ENCODE measurements at places on chromosomes 12 and 14. TPM values are rescaled to one million over a fixed set of nuclear protein-coding genes. Genes with fewer than 3 reads are reported as not detected.

Gene FSCB
- total RNA-seq, result not detected

Gene KRT72
- not detected for total RNA-seq

Gene PLCZ1
- total RNA-seq, result not detected

Gene ERP27
- total RNA-seq, result not detected

- no peak for DNase-seq
Measured at GRCh38 chr12:103386451-103386850, 109.3 kb downstream of the C12orf42 start.

- no peak for DNase-seq
Measured at GRCh38 chr12:99009654-99010296, 364.7 kb downstream of the APAF1 start.

DNA sequence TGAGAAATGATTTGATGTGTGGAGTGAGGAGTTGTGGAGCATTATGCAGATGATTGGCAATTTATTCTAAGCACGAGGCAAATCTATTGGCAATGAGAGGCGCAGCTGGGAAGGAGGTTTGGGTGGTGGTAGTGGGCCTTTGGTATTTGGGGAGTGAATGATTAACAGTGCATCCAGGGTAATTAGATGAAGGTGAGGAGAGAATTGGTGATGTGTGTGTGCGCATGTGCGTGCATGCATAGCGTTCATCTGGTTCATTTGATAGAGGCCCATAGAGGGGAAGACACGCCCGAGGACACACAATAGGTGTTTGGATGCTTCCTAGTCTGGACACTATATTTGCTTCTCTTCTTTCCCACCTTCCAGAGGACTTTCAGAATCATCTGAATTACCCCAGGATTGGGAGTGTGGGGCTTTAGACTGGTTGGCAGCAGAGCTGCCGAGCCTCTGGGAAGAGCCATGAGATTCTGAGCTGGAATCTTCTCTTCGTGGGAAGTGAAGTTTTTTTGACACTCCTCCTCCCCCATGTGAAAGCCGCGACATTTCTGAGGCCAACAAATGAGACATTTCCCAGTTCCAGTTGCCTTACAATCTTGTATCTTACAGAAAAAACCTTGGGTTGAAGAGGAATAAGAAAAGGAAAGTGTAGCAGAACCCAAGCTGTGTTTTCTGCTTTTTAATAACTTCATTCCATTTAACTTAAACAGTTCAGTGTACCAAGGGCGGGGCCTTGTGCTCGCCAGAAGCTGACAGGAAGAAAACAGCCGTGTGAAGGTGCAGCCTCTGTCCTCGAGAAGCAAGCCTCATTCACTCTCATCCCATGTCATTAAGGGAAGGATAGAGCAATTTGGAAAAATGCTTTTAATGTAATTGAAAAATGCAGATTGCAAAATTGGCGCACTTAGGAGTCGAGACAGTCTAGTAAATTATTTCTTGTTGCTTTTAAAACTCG lies 65.2 kb downstream of the SLC25A47 start:
- no peak for DNase-seq

DNA sequence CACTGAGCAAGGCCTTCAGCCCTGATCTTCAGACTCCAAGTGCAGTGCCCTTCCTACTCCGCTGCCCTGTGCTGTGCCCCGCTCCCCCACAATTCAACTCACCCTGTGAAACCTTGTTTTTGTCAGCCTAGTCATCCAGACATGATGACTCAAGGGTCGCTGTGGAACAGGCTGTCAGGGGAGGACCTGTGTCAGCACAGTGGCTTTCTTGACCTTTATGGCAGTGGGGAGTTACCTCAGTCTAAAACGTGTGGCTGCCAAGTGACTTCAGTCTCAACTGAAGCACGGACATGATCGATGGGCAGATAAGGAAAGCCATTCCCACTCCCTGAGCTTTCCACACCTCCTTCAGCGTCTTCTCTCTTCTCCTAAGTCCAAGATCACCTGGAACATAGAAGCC lies 16.3 kb upstream of the FLVCR2 start:
- peak; percentile 45 for DNase-seq

- no peak for DNase-seq
Measured at GRCh38 chr14:104579507-104579906, at the start of gene C14orf180. Gene C14orf180 (plus strand): TSS chr14:104579764. CDS start chr14:104586431, 6,667 bp downstream.

DNA sequence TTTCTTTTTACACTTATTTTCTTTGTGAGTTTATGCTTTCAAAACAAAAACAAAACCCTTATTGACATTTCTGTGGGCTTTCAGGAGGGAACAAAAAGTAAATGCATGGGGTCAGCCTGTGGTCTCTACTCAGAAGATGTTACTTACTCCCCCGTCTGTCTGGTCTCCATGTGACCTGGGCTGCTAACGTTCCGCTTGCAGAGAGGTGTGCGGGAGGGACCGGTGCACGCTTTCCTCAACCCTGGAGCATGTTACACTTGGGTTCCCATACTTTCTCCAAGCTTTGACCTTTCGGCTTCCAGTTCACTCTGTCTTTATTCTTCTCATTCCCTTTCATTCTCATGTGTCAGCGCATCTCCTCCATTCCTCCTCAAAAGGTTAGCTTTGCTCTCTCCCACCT lies 36.5 kb downstream of the ZC3H14 start:
- no peak for DNase-seq

DNA sequence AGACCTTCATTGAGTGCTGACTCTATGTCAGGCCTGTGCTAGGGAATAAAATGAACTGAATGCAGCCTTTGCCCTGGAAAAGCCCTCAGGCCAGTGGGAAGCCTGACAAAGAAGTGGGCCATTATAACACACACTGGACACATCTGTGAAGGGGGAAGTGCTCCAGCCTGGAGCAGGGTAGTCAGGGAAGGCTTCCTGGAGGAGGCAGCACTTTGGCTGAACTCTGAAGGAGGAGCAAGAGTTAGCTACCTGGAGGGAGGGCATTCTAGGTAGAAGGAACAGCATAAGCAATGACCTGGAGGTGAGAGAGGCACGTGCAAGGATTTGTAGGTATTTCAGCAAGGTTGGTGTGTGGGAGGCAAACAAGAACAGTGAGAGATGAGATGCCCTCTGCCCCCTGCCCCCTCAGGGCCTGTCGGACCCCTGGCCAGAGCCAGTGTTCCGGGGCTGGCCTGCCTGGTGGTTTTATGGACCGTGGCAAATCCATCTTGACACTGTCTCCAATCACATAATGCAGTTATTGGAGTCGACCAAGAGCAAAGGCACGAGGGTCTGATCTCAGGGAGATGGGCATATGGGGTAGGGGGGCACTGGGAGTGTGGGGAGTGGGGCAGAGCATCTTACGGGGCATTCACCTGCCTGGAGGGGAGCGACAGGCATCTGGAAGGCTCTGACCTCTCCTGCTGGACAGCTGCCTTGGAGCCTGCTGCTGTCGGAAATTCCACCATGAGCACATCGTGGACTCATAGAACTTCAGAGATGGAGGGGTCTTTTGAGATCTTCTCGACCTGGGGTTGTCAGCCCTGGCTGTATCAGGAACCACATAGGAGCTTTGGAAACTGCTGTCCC lies 2.7 kb upstream of the FAM222A start:
- peak; percentile 72 for DNase-seq

GRCh38 chr14:90379106-90379505 lies 17.7 kb upstream of the CALM1 start:
- no peak for DNase-seq

DNA sequence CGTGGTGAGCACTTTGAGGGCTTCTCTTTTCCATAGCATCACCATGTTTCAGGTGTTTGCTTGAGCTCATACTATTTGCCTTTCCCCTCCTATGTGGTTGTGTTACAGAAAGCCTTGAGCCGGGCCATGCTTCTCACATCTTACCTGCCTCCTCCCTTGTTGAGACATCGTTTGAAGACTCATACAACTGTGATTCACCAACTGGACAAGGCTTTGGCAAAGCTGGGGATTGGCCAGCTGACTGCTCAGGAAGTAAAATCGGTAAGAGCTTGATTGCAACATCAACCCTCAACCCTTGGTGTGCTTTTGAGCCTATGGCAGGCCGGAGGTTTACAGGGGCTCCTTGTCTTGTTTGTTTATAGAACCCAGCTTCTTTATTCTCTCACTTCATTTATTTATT lies 8.1 kb downstream of the LETMD1 start:
- no peak for DNase-seq

DNA sequence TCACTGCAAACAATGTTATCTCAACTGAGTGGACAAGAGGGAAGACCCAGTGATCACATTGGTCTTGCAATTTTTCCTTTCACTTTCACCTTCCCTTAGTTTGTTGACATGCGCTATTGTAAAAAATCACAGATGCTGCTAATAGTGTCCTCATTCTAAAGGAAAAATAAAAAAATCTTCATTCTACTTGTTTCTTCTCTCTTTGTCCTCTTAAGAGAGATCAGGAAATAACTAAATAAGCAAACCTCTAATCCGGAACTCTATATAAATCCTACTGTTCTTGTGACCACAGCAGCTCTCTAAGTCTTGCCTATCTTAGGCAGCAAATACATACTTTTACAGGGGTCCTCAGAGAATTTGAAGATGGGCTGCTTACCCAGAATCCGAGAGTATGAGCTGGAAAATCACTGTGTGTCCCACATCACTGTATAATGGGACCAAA lies 257.7 kb downstream of the NAV3 start:
- peak; percentile 31 for DNase-seq

DNA sequence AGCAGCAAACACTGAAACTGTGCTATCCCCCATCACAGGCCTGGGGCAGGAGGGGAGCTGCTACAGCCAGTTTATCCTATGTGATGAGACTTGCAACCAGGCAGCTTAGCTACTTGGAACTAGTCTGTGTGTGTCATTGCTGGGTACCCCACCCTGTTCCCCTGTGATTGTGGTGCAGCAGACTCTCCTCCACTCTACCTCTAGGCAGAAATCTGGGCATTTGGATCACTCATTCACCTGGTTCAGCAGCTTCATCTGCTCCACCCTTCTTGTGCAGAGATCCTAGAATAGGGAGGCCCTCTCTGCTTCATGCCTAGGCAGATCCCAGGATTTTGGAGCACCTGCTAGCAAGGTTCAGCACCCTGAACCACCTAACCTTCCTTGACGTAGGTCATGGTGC lies 8.8 kb downstream of the TAS2R13 start:
- DNase-seq, result no peak

DNA sequence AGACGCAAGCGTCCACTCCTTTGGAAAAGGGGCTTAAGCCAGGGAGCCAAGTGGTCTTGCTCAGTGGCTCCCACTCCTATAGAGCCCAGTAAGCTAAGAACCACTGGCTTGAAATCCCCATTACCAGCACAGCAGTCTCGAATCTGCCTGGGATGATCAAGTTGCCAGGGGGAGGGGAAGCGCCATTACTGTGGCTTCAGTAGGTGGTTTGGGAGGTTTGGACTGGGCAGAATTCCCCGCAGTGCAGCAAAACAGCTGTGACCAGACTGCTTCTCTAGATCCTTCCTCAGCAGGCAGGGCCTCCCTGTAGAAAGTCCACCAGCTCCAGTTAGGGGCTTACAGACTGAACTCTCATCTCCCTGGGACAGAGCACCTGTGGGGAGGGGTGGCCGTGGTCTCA lies 115.4 kb downstream of the TMEM117 start:
- no peak for DNase-seq

DNA sequence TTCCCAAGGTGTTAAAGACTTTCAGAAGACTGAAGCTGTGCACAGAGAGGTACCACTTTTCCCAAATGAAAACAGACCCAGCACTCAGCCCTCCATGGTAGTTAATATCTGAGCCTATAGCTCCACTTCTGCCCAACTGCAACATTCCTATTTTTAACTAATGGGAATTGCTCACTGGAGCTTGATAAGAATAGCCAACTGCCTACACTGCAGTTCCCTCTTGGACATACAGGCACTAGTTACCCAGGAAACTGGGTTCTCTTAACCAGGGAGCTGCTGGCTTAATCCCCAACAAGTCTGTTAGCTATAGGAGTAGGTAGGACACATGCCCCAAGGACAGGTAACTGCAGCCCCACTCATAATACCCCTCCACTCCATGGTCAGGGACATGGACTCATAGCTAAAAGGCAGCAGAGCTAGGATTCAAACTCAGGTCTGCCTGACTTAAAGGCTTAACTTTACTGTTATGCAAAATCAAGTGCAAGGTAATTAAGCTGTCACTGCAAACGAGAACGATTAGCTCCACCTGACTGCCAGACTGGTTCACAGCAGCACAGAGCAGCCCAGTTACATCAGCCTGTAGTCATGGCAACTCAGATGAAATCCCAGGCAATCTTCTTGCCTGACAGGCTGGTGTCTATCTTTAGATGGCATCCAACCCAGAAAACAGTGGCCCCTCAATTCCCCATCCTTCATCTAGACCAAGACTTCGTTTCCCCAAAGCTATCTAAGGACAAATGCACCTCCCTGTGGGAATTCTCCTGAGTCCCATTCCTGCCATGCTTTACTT lies 77.1 kb upstream of the ACTN1 start:
- DNase-seq, result no peak

- DNase-seq, result no peak
Measured at GRCh38 chr12:16555630-16556029, 50.3 kb downstream of the LMO3 start.

DNA sequence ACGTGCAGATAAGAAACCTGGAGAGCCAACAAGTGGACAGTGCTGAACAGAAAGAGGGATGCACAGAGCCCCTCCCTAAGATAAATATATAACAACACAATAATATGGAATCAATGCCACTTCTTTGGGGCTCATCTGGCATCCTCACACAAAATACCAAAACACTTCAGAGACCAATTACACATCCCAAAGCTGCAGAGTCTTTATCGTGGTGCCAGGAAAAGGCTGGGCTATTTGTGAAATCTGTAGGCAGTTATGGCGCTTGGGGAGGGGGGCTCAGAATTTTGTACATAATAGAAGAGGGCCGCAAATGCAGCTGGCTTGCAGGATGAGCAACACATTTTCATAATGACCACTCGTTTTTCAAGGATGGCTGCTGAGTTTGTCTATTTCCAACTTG lies 160.4 kb upstream of the NOS1 start:
- DNase-seq, result no peak

- peak; percentile 22 for DNase-seq
Measured at GRCh38 chr14:67622675-67623074, 3.0 kb downstream of the ARG2 start.

DNA sequence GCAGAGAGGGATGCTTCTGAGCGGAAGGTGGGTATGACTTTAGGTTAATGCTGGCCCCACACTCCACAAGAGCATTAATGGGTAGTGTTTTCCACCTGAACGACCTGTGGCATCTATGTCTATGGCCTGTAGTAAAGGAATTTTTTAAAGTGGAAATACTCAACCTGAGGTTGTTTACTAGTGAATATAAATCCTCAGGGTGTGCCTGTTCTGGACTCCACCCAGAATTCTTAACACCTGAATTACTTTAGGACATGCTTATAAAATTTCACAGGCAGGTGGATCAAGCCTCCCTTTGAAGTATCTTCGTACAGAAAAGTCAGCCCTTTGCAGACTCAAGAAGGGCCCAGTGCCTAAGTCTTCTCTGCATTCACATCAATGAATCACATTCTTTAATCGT lies 196.1 kb downstream of the ESR2 start:
- DNase-seq, result no peak

- DNase-seq, result no peak
Measured at GRCh38 chr12:120316798-120317223, 10.8 kb downstream of the PLA2G1B start.
